ENCODE measurements at places on chromosomes 7 and 10. TPM values are rescaled to one million over a fixed set of nuclear protein-coding genes. Genes with fewer than 3 reads are reported as not detected.

The HOXA4 gene
- 5.8 TPM for total RNA-seq

The ICA1 gene
- 59.1 TPM for total RNA-seq

DNA sequence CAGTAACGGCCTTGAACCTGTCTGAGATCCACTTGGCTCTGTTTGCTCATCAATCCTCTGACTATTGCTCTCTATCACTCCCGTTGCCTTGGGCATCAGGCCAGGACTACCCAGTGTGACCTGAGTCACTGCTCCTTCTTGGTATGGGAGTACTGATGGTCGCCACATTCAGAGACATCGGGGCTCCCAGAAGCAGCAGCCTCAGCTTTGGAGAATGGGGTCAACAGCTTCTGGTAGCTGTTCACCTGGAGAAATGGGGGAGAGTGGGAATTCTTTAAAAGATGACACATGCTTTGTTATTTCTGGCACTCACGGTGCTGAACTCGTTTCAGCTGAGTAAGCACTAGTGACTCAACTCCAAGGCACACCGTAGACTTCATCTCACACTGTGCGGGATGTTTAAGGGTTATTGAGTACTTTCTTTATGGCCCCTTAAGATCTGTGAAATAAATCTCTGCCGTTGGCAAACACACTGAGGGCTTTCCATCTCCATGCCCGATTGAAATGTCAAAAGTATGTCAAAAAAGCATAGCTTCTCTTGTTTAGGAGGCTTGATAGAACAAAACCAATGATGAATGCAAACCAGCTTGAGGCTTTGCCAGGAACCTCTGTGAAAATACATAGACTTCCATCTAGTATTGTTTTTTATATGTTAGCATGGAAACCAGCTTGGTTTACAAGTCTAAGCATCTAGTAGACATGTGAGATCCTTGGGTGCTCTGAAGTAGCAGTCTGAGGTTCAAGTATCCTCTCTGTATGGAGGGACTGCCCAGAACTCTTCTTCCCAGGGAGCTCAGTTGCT, 333.1 kb downstream of the CXCL12 start:
- H3K4me3 ChIP-seq: no peak overlapping the region
- H3K36me3 ChIP-seq: no peaks in the 10 kb centered on the region
- peaks cover under 1% of the 10 kb centered on the region for H3K4me1 ChIP-seq
- peaks cover 8% of the 10 kb centered on the region for H3K27me3 ChIP-seq
- DNase-seq: no peak
- H3K27ac ChIP-seq: no peak overlapping the region

The STOX1 gene
- total RNA-seq: 9.3 TPM

- no peak overlapping the region for H3K4me3 ChIP-seq
- DNase-seq: no peak
- no peak overlapping the region for H3K27ac ChIP-seq
- peaks cover 16% of the 10 kb centered on the region for H3K4me1 ChIP-seq
- no peaks in the 10 kb centered on the region for H3K27me3 ChIP-seq
Measured at GRCh38 chr10:21522631-21523406, 2.7 kb downstream of the SKIDA1 start.

DNA sequence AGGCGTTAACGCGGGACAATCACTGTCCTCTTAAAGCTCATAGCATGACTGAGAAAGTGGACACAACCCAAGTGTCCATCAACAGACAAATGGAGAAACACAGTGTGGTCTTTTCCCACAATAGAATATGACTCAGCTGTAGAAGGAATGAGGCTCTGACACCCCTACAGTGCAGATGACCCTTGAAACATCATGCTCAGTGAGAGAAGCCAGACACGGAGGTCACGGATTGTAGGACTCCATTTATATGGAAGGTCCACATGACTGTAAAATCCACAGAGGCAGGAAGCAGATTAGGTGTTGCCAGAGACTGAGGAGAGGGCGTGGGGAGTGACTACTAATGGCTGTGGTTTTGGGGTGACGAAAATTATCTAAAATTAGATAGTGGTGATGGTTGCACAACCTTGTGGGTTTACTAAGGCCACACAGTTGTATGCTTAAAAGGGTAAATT, 6.1 kb upstream of the NCAPG2 start:
- H3K4me1 ChIP-seq: no peaks in the 10 kb centered on the region
- H3K36me3 ChIP-seq: no peaks in the 10 kb centered on the region
- H3K4me3 ChIP-seq: no peak overlapping the region
- H3K27ac ChIP-seq: no peak overlapping the region

DNA sequence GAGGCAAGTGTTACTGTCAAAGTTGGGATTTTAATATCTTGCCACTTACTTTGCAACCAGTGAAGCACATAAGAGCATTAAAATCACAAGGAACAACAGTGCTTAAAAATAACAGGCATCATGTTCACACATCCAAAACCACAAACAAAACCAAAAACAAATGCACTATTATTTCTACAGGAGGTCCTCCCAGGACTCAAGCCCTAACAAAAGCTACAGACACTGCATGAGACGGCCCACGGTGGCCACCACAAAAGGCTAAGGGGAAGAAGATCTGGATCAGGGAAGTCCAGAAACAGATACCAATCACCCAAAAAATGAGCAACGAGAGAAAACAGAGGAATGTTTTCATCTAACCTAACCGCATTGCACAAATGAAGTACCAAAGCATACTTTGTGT, 158.4 kb downstream of the ZMYND11 start:
- H3K4me1 ChIP-seq: peaks cover 6% of the 10 kb centered on the region
- no peak overlapping the region for H3K27ac ChIP-seq
- H3K4me3 ChIP-seq: no peak overlapping the region
- no peak for DNase-seq
- no peaks in the 10 kb centered on the region for H3K27me3 ChIP-seq
- peaks cover 48% of the 10 kb centered on the region for H3K36me3 ChIP-seq

The NODAL gene
- not detected for total RNA-seq

DNA sequence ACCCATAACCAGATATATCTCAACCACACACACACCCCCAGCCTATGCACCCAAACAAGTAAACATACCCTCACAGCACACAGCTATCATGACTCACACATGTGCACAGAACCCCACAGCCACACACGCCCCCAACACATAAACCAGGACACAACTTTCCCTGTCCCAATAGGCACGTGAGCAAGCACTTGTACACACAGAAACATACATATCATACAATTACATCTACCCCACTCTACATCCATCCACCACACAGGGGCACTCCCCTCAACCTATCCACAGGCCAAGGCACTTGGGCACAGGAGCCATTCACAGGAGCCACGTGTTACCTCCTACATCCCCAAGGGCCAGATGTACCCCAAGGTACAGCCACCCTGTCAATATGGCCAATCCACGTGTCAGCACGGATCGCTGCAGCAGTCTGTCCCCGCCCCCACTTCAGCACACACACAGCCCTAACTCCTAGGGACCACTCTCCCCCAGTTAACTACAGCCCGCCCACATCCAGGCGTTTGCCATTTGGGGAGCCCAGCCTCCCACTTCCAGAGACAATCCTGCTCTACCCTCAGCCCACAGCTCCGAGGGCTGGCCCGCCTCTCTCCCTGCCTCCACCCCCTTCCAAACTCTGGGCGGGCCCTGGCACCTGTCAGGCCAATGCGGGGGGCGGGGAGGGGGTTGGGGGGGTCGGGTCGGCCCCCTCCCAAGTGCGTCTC, 163.5 kb downstream of the SH3PXD2A start:
- no peaks in the 10 kb centered on the region for H3K27me3 ChIP-seq
- H3K36me3 ChIP-seq: no peaks in the 10 kb centered on the region
- no peak for DNase-seq

GRCh38 chr10:3714967-3715366, 70.0 kb downstream of the KLF6 start:
- H3K27ac ChIP-seq: no peak overlapping the region
- H3K36me3 ChIP-seq: no peaks in the 10 kb centered on the region
- H3K4me3 ChIP-seq: no peak overlapping the region
- no peak for DNase-seq
- no peaks in the 10 kb centered on the region for H3K27me3 ChIP-seq
- H3K4me1 ChIP-seq: no peaks in the 10 kb centered on the region

DNA sequence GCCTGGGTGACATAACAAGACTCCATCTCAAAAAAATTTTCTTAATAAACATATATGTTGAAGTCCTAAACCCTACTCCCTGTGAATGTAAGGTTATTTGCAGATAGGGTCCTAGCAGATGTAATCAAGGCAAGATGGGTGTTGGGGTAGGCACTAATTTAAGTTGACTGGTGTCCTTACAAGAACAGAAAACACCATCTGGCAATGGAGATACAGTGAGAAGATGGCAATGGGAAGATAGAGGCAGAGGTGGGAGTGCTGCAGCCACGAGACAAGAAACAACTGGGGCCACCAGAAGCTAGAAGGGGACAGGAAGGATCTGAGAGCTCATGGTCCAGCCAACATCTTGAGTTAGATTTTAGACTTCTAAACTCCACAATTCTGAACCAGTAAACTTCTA, 606.4 kb downstream of the CNTNAP2 start:
- H3K4me3 ChIP-seq: no peak overlapping the region
- no peaks in the 10 kb centered on the region for H3K4me1 ChIP-seq
- H3K36me3 ChIP-seq: no peaks in the 10 kb centered on the region
- H3K27me3 ChIP-seq: no peaks in the 10 kb centered on the region
- no peak for DNase-seq

- no peak for DNase-seq
- peak within 1 kb of the TSS; percentile 20 for H3K4me3 ChIP-seq
- no peaks in the 10 kb centered on the region for H3K36me3 ChIP-seq
- peaks cover 27% of the 10 kb centered on the region for H3K27me3 ChIP-seq
- peaks cover 33% of the 10 kb centered on the region for H3K4me1 ChIP-seq
Measured at GRCh38 chr10:127736915-127737562, at the start of gene FOXI2. Gene FOXI2, plus strand, starts transcription at chr10:127737185. Its CDS starts 89 bp downstream, at chr10:127737274.

The POR gene
- total RNA-seq: 81.4 TPM

The KLF14 gene
- not detected for total RNA-seq

GRCh38 chr7:120554960-120555571, 282.1 kb downstream of the KCND2 start:
- H3K4me1 ChIP-seq: no peaks in the 10 kb centered on the region
- H3K4me3 ChIP-seq: no peak overlapping the region
- H3K27me3 ChIP-seq: no peaks in the 10 kb centered on the region
- H3K36me3 ChIP-seq: no peaks in the 10 kb centered on the region

The SRRT gene
- total RNA-seq: 45.2 TPM

The FLNC gene
- total RNA-seq: 109 TPM

DNA sequence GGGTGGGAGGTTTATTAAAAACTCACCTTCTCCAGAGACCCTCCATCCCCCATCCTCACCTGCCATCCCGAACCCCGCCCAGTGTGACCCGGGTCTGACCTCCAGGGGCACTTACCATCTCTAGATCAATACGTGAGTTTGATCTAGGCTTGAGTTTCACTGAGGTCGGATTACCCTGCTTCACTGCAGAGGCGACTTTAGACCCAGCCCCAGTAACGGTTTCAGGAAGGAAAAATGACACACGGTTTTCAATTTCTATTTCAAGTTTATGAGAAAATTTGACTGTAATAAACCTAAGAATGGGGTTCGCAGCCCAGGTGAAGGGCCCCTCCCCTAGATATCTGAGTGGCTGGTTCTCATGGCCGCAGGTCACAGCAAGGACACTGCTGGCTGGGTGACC, 33.1 kb downstream of the RCC1L start:
- H3K4me3 ChIP-seq: no peak overlapping the region
- H3K4me1 ChIP-seq: no peaks in the 10 kb centered on the region
- H3K36me3 ChIP-seq: peaks cover 4% of the 10 kb centered on the region

The ZNF488 gene
- total RNA-seq: 15.1 TPM

- peak overlapping the region; percentile 93 for H3K4me3 ChIP-seq
- DNase-seq: peak; percentile 60
- peaks cover 52% of the 10 kb centered on the region for H3K4me1 ChIP-seq
- no peaks in the 10 kb centered on the region for H3K27me3 ChIP-seq
Measured at GRCh38 chr10:91220954-91221675, 652 bp downstream of the PCGF5 start.

DNA sequence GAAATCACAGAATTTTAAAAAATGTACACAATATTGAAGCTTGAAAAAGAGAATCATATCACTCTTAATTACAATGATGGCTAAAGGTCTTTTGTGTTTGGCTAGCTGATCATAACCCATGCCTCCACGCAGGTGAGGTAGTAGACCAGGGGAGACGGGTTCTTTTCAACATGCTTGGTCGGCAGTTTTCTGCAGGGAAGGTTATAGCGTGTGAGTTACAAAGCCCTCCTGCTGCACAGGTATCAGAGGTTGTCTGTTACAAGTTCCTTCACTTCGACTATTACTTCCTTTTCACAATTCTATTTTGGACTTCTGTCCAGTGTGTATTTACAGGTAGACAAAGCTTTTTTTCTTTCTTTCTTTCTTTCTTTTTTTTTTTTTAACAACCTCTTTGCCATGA, 127.1 kb upstream of the PRPS1L1 start:
- no peak overlapping the region for H3K27ac ChIP-seq
- no peaks in the 10 kb centered on the region for H3K36me3 ChIP-seq
- no peak overlapping the region for H3K4me3 ChIP-seq

- H3K4me3 ChIP-seq: no peak overlapping the region
- H3K36me3 ChIP-seq: no peaks in the 10 kb centered on the region
- no peak for DNase-seq
- H3K27ac ChIP-seq: no peak overlapping the region
- H3K27me3 ChIP-seq: no peaks in the 10 kb centered on the region
Measured at GRCh38 chr7:119692541-119692940, 580.4 kb upstream of the KCND2 start.

- H3K4me1 ChIP-seq: peaks cover 8% of the 10 kb centered on the region
- H3K27me3 ChIP-seq: no peaks in the 10 kb centered on the region
- DNase-seq: peak; percentile 61
- H3K27ac ChIP-seq: peak overlapping the region; percentile 97
Measured at GRCh38 chr7:78020136-78020873, 221.7 kb downstream of the PHTF2 start.

GRCh38 chr10:81534991-81535390, 340.0 kb upstream of the NRG3 start:
- no peaks in the 10 kb centered on the region for H3K4me1 ChIP-seq
- H3K27me3 ChIP-seq: no peaks in the 10 kb centered on the region
- no peak overlapping the region for H3K4me3 ChIP-seq
- no peaks in the 10 kb centered on the region for H3K36me3 ChIP-seq
- no peak overlapping the region for H3K27ac ChIP-seq
- no peak for DNase-seq

GRCh38 chr7:77799078-77799964, 748 bp downstream of the PHTF2 start:
- H3K27me3 ChIP-seq: no peaks in the 10 kb centered on the region
- no peaks in the 10 kb centered on the region for H3K36me3 ChIP-seq
- peaks cover 36% of the 10 kb centered on the region for H3K4me1 ChIP-seq

The CTAGE8 gene
- not detected for total RNA-seq

DNA sequence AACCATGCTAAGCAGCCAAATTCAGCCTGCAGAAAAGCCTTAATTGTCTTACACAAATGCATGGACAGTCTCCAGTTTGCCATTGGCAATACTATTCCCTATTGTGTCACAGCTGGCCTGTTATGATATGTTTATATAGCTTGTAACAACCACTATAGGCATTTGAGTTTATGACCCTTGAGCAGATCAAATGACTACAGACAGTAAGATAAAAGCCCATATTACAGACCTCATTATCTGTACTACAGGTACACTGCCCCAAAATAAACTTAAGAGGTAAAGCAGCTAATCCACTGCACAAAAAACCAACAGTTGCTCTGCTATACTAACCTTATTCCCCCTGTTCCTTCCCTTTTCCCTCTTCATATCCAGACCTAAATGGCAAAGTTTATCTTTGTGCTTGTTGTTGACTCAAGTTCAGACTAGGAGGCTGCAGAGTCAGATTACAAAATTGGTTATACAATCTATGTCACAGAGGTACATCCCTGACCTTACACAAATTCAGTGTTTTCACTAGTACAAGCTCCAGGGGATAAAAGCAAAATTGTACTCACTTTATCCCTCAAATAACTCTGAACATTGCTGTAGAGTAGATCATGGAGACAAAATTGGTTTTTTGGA, 218.4 kb downstream of the GRM8 start:
- DNase-seq: no peak
- no peaks in the 10 kb centered on the region for H3K4me1 ChIP-seq
- no peaks in the 10 kb centered on the region for H3K27me3 ChIP-seq
- no peak overlapping the region for H3K4me3 ChIP-seq
- no peaks in the 10 kb centered on the region for H3K36me3 ChIP-seq

Data from stomach (tissue), 19 donors.